ENCODE measurements at places on chromosomes 7 and 10. TPM values are rescaled to one million over a fixed set of nuclear protein-coding genes. Genes with fewer than 3 reads are reported as not detected.
A peak's percentile ranks its signal among the peaks of the same experiment; 100 is the strongest.

DNA sequence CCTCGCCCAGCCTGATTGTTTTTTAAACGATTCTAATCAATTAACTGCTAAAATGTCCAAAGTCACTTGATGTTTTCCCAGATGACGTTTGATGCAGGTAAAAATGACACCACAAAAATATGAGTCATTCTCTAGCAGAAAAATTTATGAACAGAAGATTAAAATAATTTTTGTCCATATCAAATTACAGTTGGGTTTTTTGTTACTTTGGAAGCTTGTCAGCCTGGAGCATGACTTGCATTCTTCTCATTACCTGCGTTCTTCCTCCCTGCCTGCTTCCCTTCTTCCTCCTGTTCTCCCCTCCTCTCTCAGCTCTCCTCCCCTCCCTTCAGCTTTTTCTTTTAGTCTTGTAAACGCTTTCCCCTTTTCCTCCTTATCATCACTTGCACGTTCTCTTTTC is 18.7 kb downstream of the IL15RA start:
- H3K4me3 ChIP-seq: no peak overlapping the region
- no peaks in the 10 kb centered on the region for H3K27me3 ChIP-seq
- no peaks in the 10 kb centered on the region for H3K4me1 ChIP-seq
- DNase-seq: no peak
- H3K27ac ChIP-seq: no peak overlapping the region

Gene RHBDD2
- 63.9 TPM for total RNA-seq

Gene C10orf62
- not detected for total RNA-seq

DNA sequence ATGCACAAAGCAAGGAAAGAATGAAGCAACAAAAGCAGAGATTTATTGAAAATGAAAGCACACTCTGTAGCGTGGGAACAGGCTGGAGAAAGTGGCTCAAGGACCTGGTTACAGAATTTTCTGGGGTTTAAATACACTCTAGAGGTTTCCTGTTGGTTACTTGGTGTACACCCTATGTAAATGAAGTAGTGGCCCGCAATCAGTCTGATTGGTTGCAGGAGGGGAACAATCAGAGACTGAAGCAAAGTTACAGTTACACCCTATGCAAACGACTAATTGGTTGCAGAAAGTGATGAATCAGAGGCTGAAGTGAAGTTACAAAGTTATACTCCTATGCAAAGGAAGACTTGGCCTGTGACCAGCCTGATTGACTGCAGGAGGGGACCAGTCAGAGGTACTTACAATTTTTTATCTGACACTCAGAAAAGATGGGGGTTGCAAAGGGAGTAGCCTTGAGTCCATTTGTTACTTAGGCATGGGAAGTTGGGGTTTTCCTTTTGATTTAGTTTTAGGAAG is 3.6 kb upstream of the MTPN start:
- H3K4me1 ChIP-seq: peaks cover 55% of the 10 kb centered on the region
- H3K4me3 ChIP-seq: peak overlapping the region; percentile 60
- DNase-seq: peak; percentile 59
- H3K27ac ChIP-seq: peak overlapping the region; percentile 85
- peaks cover 3% of the 10 kb centered on the region for H3K36me3 ChIP-seq
- H3K27me3 ChIP-seq: peaks cover 2% of the 10 kb centered on the region

Gene TYW1
- total RNA-seq: 22.4 TPM

GRCh38 chr7:40715053-40715430 is 580.2 kb downstream of the SUGCT start:
- no peak for DNase-seq
- H3K27me3 ChIP-seq: no peaks in the 10 kb centered on the region
- H3K4me3 ChIP-seq: no peak overlapping the region
- peaks cover 7% of the 10 kb centered on the region for H3K4me1 ChIP-seq
- H3K36me3 ChIP-seq: no peaks in the 10 kb centered on the region

DNA sequence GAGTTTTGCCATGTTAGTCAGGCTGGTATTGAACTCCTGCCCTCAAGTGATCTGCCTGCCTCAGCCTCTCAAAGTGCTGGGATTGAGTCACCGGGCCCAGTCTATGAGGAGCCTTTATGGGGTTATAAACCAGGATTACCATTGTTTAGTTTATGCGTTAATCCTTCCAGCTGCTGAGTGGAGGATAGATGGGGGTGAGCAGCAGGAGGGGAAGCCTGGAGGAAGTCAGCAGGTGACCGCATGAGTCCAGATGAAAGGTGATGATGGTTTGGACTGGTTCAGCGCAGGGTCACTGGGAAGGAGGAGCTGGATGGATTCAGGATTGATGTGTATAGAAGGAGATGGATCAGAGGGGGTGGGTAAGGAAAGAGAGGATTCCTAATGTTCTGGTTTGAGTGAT is 197.1 kb downstream of the ADAM12 start:
- no peak overlapping the region for H3K4me3 ChIP-seq
- no peaks in the 10 kb centered on the region for H3K27me3 ChIP-seq
- H3K4me1 ChIP-seq: no peaks in the 10 kb centered on the region
- H3K27ac ChIP-seq: no peak overlapping the region
- DNase-seq: no peak

Gene HOXA10
- total RNA-seq: not detected

Gene TEX36
- total RNA-seq: not detected

GRCh38 chr7:18287482-18287881 is 208.1 kb upstream of the HDAC9 start:
- H3K4me3 ChIP-seq: no peak overlapping the region
- no peaks in the 10 kb centered on the region for H3K4me1 ChIP-seq
- H3K27ac ChIP-seq: no peak overlapping the region

DNA sequence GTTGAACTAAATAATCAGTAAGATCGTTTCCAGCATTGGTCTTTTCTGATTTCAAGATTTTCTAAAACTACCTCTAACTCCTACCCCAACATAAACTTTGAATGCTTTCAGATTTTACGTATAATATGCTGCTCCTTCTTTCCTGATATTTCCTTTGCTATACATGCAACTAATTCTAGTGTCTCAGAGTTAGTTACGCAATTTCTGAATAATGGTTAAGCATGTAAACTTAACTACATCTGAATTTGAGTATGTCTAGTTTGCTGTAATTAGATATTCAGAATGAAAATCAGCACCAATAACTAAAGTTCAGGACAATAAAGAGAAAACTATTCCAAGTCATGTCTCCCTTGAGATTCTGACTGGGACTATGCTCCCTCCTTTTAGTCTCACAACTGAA is 71.0 kb downstream of the SEMA3C start:
- no peak for DNase-seq
- H3K27me3 ChIP-seq: no peaks in the 10 kb centered on the region
- no peak overlapping the region for H3K27ac ChIP-seq
- no peak overlapping the region for H3K4me3 ChIP-seq
- H3K4me1 ChIP-seq: no peaks in the 10 kb centered on the region
- H3K36me3 ChIP-seq: no peaks in the 10 kb centered on the region

Gene PLAU
- 0.60 TPM for total RNA-seq

DNA sequence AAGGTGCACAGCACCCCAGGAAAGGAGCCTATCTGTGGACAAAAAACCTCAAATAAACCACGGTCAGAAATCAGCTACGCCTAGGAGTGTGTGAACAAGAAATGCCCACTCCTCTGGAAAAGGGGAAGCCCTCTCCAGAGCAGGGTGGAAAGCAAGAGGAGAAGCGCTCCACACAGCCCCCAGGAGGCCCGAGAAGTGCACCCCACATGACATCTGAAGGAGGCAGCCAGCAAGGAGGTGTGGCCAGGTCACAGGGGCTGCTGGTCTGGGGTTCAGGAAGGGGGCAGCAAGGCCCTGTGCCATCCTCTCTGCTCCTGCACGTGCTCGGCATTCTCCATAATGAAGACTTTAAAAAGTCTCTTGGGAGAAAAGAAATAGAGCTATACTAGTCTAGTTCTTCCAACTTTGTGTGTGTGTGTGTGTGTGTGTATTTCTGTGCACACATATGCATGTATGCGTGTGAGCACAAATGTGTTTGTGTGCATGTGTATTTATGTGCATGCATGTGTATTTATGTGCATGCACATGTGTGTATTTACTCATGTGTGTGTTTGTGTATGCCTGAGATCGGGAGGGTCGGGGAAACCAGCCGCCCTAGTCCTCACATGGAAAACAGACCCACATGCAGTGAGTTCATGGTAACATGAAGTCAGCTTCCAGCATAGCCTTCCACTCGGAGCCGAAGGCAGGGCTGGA is 76.5 kb downstream of the TNS3 start:
- H3K27ac ChIP-seq: no peak overlapping the region
- no peak for DNase-seq
- no peaks in the 10 kb centered on the region for H3K36me3 ChIP-seq
- H3K4me3 ChIP-seq: no peak overlapping the region

Gene LRIT2
- total RNA-seq: not detected

All from activated T-helper 1 cell treated with anti-CD3 and anti-CD28 coated beads, Interleukin-12 subunit alpha, Interleukin-12 subunit beta, Interleukin-2, Interleukin-4 antibody, amounts not matched to agents 30 ng/mL and 10 ng/mL and 1 ng/mL, durations not matched to agents 14 hours and 24 hours and 36 hours (primary cell).